Fibroblast of skin of abdomen (primary cell): ENCODE measurements at places on chromosomes 6 and 20.

GRCh38 chr6:30490026-30490876 is 942 bp downstream of the HLA-E start:
- peak; percentile 62 for DNase-seq

DNA sequence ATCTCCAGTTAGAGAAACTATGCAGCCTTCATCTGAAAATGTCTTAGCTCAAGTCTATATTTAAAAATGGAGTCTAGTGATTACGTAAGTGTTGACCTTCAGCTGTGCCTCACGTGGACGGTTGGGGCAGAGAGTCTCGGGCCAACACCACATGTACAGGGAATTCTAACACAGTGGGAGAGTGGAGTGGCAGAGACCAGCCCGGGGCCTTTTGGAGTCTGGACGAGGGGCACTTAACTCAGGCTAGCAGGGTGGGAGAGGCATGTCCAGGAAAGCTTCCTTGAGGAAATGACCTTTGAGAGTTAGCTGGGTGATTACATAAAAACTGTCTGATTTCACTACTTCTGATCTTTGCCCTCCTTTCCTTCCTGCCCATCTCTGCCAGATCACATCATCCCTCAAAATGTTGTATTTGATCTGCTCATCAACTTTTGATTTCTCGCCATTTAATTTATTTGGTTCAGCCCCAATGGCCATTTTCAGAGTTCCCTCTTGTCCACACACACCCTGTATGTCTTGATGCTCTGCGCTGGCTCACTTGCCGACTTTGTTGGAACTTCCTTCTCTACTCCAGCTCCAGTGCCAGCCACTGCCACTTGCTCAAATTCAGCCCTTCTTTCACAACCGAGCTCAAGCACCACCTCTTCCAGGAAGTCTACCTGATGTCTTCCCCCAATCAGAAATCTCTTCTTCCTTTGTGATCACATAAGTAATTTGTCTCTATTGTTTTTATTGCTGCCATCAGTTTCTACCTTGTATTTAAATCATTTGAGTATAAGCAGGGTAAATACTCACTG is 2.6 kb downstream of the ARMC2 start:
- DNase-seq = no peak

- no peak for DNase-seq
These were observed 696.7 kb downstream of the RNF144B start for GRCh38 chr6:19083801-19084200.

DNA sequence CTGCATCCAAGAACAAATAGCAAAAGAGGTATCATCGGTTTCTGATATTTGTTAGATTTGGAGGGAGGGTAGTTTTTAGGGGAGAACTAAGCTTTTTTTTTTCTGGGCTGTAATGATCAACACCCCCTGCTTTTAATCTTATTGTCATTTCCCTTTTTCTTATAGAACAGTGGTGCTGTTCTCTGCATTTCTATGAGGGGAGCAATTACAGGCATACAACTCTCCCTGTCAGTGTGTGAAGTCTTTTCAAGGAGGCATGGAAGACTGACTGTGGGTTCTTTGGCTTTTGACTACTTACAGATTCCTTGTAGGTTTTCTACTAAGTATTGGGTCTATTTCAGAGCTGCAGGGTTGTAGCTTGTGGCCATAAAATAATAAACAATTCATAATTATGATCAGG is 632.3 kb downstream of the TFAP2B start:
- no peak for DNase-seq

DNA sequence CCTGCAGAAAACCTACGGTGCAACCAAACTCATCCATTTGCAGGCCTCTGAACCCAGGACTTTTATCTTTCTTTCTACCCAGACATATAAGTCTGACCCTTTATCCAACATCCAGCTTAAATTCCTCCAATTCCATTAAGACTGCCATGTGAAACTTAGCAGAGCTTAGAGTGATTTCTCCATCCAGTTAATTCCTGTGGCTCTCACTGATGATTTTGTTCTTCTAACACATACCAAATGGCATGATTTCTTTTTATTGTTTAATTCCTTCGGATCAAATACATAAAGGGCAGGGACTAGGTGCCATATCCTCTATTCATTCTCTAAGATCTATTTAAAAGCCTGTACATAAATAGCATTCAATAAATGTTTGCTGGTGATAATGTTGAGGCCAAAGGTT is 92.9 kb downstream of the TASP1 start:
- DNase-seq = peak; percentile 25

- no peak for DNase-seq
These were observed 216.0 kb downstream of the DLL1 start for GRCh38 chr6:170074907-170075306.

GRCh38 chr20:25750765-25751696 is 54.4 kb upstream of the ZNF337 start:
- peak; percentile 61 for DNase-seq

- DNase-seq = no peak
These were observed 1.5 kb downstream of the TNFRSF21 start for GRCh38 chr6:47308198-47308517.

GRCh38 chr20:7822772-7823171 is 117.5 kb downstream of the HAO1 start:
- no peak for DNase-seq

DNA sequence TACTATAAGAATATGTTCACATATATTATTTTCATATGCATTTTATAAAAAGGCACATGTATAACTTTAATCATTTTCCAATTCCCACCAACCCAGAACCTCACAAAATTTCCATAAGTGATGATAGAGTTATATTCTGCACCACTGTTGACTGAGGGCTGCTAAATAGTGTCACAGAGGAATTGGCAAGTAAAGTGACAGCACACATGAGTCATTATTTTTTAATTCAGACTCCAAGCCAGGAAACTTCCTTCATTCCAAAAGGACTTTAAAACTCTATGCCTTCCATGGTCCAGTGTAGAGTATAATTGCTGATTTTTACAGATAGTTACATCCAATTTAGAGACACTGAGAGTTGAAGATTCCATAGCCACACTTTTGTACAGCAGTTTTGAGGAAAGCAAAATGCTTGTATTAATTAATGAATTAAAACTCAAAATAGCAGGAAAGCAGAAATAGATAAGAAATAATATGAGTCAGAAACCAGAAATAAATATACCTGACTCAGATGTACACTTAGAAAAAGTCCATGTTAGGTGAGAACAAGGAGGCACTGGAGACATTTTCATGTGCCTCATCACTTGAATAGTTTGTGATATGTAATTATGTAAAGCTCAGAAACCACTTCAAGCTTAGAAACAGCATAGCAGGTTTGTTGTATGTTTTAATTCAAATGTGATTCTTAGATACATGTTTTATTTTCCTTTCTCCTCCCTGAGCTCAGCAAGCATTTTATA is 425.2 kb upstream of the OPRM1 start:
- DNase-seq = no peak

- no peak for DNase-seq
These were observed 27.6 kb downstream of the KIF25 start for GRCh38 chr6:168024951-168025510.

DNA sequence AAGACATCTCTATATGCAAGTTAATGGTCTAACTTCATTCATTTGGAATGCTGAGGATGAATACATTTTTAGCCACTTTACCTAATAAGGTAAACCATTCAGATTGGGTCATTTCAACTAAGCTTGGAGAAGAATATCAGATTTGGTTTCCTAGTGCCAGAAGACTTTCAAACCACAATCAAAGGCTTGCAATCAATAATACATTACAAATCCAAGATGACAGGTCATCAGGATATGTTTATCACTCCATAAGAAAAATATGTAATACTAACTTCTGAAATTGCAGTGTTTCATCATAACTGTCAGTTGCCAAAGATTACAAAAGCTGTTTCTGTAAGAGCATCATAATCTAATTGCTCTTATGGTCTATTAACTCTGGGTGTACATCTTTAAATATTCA is 654.0 kb downstream of the COL12A1 start:
- peak; percentile 93 for DNase-seq

DNA sequence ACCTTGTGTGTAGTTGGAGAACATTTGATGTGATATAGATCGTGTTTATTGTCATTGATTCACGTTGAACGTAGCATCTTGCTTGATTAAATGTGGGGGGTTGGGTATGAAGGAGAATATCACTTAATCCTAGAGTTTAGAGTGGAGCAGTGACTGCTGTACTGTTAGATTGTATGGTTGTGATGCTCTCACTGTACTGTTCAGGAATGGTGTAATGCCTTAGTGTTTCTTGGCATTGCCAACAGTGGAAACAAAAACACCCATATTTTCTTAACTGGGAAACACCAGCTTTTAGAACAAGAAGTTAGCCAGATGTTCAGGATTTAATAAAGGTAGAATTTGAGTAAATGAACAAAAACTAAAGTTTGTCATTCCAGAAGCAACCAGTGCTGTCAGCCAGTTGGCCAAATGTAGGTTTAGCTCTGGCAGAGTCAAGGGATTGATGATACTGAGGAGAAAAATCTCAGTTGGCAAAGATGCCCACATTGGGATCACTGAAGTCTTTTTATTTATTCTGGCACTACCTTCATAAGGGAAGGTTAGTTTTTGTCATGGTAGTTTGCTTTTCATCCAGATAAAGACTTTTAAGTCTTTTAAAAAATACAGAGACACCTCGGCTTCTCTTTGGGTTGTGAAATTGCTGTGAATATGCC is 129.9 kb downstream of the JARID2 start:
- no peak for DNase-seq

GRCh38 chr20:41956338-41957074 is 338.3 kb upstream of the CHD6 start:
- DNase-seq = peak; percentile 1

GRCh38 chr6:34514593-34515472 is 41.3 kb downstream of the SPDEF start:
- peak; percentile 36 for DNase-seq

- DNase-seq = peak; percentile 5
These were observed 78.3 kb upstream of the MMS22L start for GRCh38 chr6:97361286-97361685.
